SJCRH30 (cell line): ENCODE measurements at places on chromosomes 4 and X.

DNA sequence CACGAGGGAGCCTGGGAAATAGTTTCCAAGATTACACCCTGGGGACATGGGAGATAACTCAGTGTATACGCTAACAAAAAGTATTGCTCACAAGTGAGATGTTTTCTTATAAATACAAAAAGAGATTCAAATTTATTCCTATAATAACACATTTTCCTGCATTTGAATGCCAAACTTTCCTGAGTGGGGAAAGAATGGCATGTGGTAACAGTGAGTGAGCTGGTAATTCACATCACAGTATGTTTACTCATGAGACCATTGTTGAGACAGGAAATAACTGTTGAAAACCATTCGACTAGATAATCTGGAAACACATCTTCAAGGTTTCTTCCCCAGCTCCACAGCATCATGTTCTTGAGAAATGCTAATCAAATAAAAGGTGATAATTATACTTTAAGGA lies 109.1 kb downstream of the TASL start:
- no peaks in the 10 kb centered on the region for H3K27me3 ChIP-seq
- H3K27ac ChIP-seq = no peak overlapping the region
- no peak for DNase-seq
- H3K36me3 ChIP-seq = no peaks in the 10 kb centered on the region
- H3K4me3 ChIP-seq = no peak overlapping the region

DNA sequence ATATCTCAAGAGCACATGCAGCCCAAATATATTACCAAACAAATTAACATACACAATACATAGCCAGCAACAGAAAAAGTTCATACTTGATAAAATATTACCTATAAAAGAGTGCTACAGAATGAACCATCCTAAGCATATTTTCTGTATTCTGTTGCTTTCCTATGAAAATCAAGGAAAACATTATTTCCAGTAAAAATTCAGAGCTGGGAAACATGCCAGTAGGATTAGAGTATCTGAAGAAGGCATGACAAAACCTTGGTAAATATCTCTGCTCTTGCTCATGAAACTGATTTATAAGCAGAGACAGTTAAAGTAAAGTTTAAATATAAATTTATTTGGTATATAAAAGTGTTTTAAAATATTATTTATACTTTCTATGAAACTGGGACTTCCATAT lies 599.7 kb downstream of the ARAP2 start:
- H3K36me3 ChIP-seq = no peaks in the 10 kb centered on the region
- H3K4me3 ChIP-seq = no peak overlapping the region
- DNase-seq = no peak
- H3K27ac ChIP-seq = no peak overlapping the region

DNA sequence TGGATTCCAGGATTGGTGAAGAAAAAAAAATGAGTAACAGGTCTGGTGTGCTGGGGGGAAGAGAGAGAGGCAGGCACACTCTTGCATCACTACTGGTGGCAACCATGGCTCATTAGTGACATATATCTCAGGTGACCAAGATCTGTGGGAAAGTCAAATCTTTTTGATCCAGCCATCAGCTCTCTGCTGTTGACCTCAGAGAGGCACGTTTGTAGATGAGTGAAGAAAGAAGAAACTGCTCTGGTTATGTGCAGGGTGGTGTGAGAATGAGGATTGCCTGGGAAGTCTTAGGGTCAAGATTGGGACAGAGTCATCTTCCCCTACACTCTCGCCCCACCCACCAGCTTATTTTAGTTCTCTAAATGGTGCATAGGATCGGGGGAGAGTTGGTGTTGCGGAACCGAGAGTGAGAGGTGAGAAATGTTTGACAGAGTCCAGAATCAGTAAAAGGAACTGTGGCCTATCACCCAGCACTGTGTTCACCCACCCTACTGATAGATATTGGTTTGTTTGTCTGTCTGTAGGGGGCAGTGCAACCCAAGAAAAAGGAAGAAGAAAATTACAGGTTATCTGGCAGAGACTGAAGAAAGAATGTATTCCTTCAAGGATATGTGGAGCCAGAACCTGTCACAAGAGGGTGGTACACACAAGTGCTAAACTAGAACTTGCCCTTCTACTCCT lies 21.9 kb downstream of the ARMCX6 start:
- H3K36me3 ChIP-seq = no peaks in the 10 kb centered on the region
- peak; percentile 45 for DNase-seq
- H3K4me3 ChIP-seq = no peak overlapping the region
- H3K27ac ChIP-seq = no peak overlapping the region
- H3K27me3 ChIP-seq = no peaks in the 10 kb centered on the region
- H3K4me1 ChIP-seq = no peaks in the 10 kb centered on the region

DNA sequence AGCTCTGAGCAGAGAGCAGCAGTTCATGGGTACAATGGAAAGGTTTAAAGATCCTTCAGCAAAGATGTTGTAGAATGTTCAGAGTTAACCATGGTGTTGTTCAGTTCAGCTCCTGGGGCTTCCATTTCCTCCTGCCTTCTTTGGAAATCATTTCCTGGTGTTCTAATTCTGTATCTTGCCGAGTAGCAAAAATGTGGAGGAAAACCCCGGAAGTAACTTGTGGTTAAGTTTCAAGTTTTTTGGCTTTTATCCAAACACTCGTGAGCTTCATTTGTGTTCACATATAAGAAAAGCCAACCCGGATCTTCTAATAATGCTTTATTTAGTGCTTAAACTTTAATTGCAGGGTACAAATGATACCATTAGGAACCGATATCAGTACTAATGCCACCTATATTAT lies 33.6 kb upstream of the ARX start:
- peak overlapping the region; percentile 18; the same call in 1 of the 2 replicates for H3K4me3 ChIP-seq
- no peaks in the 10 kb centered on the region for H3K27me3 ChIP-seq
- H3K27ac ChIP-seq = peak overlapping the region; percentile 81

DNA sequence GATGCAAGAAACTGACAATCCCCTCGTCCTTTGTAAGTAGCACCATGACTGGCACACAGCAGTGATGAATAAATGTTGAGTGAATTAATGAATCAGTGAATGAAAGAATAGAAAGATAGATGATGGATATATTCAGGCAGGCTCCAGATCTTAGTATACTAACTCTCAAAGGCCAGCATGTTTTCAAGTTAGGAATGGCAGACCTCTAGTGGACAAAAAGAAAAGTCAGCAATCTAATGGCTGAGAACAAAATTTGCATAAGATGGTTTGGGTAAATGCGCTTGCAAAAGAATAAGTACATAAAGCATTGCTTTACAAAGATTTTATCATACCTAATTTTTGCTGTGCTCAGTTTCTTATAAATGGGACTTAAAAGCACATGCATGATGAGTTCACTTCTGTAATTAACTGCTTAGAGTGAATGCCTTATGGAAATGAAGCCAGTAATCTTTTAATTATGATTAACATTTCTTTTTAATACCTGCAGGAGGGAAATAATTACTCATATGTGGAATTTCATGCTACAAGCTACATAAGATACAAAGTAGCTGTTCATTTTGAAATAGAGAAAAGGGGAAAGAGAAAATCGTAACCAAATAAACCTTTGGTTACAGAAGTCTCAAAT lies 126.9 kb upstream of the GPRIN3 start:
- no peak overlapping the region for H3K27ac ChIP-seq
- no peak for DNase-seq
- H3K4me3 ChIP-seq = no peak overlapping the region

DNA sequence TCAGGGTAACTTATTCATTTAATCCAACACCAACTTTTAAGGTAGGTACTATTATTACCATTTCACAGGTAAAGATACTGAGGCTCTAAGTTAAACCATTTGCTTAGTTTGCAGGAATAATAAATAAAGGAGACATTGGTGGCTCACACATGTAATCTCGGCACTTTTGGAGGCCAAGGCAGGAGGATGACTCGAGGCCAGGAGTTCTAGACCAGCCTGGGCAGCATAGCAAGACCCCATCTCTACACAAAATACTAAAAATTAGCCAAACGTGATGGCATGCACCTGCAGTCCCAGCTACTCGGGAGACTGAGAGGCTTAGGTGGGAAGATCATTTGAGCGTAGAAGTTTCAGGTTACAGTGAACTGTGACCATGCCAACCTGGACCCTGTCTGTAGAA lies 37.7 kb downstream of the SULT1E1 start:
- H3K27me3 ChIP-seq = no peaks in the 10 kb centered on the region
- H3K36me3 ChIP-seq = no peaks in the 10 kb centered on the region
- no peaks in the 10 kb centered on the region for H3K4me1 ChIP-seq
- DNase-seq = no peak

DNA sequence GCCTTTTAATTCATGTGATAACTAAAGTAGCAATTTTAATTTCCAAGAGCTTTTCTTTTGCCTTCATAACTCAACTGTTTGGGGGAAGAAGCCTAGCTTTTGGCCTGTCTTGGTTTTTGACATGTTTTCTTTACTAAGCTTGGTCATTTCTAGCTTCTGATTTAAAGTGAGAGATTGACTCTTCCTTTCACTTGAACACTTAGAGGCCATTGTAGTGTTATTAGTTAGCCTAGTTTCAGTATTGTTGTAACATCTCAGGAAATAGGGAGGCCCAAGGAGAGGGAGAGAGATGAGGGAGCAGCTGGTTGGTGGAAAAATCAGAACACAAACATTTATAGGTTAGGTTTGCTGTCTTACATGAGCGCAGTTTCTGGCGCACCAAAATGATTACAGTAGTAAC lies 44.8 kb downstream of the DCLK2 start:
- DNase-seq = no peak
- H3K27ac ChIP-seq = no peak overlapping the region
- H3K36me3 ChIP-seq = no peaks in the 10 kb centered on the region

GRCh38 chrX:38672646-38673045 lies 111.3 kb downstream of the TSPAN7 start:
- no peak overlapping the region for H3K4me3 ChIP-seq
- no peak for DNase-seq
- no peak overlapping the region for H3K27ac ChIP-seq
- no peaks in the 10 kb centered on the region for H3K27me3 ChIP-seq
- H3K36me3 ChIP-seq = no peaks in the 10 kb centered on the region
- no peaks in the 10 kb centered on the region for H3K4me1 ChIP-seq

- no peaks in the 10 kb centered on the region for H3K4me1 ChIP-seq
- no peaks in the 10 kb centered on the region for H3K36me3 ChIP-seq
- no peak for DNase-seq
- no peak overlapping the region for H3K27ac ChIP-seq
Measured at GRCh38 chrX:124238268-124238667, 94.2 kb upstream of the TEX13D start.

DNA sequence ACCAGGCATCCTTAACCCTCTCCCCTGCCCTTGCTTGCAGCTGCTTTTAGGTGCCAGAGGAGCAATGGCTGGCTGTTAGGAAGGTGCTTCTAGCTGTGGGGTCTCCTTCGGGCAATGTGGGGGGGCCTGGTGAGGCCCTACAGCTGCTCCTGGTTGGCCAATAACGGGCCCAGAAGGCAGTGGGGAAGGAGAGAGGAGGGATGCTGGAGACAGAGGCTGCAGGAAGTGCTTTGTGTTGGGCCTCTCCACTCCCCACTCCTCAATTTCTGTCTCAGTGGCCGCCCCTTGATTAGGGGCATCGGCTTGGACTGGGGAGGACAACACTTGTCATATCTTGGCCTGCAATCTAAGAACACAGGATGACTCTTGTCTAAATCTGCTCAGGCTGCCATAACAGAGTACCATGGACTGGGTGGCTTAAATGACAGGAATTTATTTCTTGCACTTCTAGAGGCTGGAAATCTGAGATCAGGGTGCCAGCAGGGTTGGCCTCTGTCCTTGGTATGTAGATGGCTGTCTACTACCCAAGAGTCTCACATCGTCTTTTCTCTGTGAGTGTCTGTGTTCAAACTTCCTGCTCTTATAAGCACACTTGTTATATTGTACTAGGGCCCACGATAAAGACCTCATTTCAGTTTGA lies 374.3 kb downstream of the MID1IP1 start:
- no peak for DNase-seq
- H3K27ac ChIP-seq = no peak overlapping the region
- no peak overlapping the region for H3K4me3 ChIP-seq
- no peaks in the 10 kb centered on the region for H3K36me3 ChIP-seq
